ENCODE measurements at places on chromosomes 12 and 14.

DNA sequence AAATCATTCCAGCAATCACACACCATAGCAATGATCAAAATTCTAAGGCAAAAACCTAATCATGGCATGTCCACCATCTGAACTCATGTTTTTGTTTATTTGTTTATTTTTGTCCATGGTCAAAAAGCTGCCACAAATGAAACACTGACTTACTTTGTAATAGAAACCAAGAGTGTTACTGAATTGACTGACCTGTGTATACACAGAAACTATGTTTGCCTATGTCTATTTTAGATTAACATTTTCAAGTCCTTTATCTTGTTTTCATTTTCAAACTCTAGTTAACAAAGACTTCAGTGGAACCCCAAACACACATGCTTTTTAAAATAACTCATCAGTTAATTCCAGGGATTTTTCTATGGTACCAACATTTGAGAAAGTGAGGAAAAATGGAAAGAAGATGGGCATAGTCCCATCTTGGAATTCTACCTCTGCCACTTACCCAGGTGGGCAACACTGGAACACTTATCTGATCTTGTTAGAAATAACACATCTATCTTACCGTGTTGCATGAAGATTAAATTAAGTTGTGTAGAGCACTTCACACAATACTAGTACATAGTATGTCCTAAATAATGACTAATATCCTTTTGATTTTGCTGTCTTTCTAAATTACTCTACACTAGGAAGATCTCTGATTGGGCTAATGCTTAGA, 6.4 kb downstream of the LUM start:
- DNase-seq: no peak

GRCh38 chr12:25769082-25769945, 189.2 kb upstream of the RASSF8 start:
- no peak for DNase-seq

DNA sequence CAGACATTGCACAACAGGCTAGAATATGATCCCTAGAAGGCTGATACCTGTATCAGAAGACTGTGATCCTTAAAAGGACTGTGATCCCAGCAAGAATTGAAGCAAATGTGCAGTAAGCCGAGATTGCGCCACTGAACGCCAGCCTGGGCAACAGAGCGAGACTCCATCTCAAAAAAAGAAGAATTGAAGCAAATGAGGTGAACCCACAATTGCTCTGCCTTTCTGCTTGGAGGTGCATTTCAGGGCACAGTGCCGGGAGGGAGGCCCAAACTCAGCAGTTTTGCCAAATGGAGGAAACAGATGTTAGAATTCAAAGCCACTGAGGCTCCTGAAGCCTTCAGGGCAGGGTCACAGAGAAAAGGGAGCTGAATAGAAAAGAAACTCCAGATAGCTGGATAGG, 61.1 kb upstream of the COCH start:
- DNase-seq: no peak

DNA sequence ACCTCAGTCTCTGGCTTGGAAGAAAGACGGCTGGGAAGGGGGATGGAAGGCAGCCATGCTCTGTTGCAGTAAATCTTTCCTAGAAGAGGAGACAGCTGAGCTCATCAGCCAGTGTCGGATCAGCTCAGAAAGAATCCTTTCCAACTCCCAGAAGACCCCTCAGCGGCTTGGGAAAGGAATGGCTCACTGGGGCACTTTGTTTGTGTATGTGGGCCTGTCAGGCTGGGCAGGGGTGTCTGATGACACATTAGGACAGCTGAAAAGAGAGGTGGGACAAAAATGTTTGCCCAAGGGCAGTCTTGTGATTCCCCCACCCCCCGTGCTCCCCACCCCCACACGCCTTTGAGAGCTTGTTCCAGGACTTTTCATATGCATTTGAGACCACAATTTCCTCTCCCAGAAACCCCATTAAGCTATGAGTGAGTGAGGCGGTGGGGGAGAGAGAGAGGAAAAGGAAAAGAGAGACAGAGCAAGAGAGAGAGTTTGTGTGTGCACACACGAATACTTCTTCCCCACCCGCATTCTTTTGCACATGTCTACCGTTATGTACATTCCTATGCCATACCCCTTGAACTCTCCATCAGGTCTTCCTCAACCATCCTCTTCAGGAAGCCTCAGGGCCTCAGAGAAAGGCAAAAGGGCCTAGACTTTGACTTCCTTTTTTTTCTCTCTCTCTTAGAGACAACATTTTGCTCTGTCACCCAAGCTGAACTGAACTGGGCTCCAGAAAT, 198.9 kb downstream of the ZFP36L1 start:
- no peak for DNase-seq

GRCh38 chr12:132117558-132117875, 26.6 kb downstream of the DDX51 start:
- no peak for DNase-seq

GRCh38 chr12:116910645-116911451, at the start of gene FBXW8:
FBXW8 (plus strand) TSS chr12:116910950; CDS start chr12:116911038, 88 bp downstream.
- no peak for DNase-seq

GRCh38 chr12:126591533-126591932, 1526.3 kb downstream of the AACS start:
- DNase-seq: no peak

DNA sequence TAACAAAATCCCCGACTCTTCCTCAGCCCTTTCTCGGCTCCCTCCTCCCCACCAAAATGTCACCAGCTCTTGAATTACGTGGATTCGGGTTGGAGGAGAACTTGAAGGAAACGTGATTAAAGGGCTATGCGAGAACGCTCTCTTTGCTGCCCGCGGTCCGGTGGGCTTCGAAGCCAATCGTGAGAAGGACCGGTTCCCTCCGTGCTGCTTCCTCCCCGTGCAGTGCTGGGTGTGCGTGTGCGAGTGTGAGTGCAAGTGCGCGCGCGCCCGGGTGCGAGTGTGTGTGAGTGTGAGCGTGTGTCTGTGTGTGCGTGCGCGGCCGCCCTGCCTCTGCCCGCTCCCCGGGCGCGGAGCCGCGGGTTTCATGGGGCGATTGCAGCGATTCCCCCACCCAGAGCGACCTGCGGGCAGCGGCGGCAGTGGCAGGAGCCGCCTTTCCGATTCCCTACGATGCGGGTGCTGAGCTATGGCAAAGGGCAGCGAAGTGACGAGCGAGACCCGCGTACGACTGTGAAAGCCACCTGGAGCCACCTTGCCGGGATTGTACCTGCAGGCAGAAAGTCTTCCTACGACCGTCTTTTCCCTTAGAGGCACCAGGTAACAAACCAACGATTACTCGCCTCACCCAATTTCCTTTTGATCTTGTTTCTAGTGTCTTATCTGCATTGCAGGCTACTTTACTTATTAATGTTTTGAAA, 1.4 kb downstream of the LRFN5 start:
- no peak for DNase-seq

DNA sequence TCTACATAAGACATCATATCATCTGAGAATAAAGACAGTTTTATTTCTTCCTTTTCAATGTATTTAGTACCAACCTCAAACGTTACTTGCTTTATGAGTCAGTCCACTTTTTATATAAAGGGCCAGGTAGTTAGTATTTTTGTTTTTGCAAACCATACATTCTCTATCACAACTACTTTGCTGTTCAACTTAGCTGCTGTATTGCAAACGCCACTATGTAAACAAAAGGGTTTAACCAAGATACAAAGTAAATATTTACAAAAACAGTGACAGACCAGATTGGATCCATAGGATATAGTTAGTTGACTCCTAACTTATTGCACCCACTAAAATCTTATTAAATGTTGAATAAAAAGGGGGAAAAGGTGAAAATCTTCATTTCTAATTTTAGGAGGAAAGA, 87.7 kb upstream of the FOXG1 start:
- DNase-seq: no peak

- no peak for DNase-seq
These were observed 471 bp downstream of the MTRFR start for GRCh38 chr12:123233505-123234308.

DNA sequence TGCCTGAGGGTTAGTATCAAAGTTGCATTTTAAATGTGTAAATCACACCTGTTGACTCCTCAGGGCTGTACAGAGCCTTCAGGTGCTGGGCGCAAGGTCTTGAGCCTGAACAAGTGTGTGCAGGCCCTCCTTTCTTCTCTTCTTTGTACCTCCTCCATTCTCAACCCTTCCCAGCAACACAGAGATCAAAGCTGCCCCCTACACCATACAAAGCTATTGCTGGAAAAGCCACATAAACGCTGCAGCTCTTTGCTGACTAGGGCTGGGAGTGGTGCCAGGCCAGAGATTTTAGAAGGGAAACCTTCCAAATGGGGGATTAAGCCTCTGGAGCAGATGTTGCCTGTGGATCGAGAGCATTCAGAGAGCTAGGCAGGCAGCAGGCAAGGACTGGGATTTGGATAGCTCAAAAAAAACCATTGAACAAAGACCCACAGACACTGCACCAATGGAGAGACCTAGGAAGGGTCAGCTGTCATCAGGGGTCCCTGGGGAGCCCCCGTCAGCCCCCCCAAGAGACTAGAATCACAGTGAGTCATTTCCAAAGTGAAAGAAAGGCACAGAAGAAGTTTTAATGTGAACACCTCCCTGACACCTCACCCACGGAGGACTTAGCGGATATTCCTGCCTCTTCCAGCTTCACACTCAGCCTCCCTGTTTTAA, 18.2 kb upstream of the SUSD6 start:
- DNase-seq: no peak

GRCh38 chr12:118980407-118981014, 830 bp upstream of the SRRM4 start:
- DNase-seq: no peak

DNA sequence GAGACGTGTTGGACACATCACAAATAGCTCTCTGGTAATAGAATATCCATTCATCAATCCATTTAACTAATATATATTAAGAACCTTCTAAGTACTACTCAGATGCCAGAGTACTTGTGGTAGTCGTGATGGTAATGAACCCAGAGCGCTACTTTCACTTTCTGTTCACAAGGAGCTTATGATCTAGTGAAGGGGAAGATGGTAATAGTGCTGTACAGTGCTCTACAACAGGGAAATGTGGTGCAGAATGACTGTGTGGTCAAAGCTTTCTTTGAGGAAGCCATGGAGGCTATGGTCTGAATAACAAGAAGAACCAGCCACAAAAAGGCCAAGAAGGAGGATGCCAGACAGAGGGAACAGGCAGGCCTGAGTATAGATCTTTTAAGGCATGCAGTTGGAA, 212.0 kb downstream of the PTPRO start:
- DNase-seq: no peak

GRCh38 chr14:98077176-98077575, 1194.8 kb downstream of the BCL11B start:
- DNase-seq: no peak

DNA sequence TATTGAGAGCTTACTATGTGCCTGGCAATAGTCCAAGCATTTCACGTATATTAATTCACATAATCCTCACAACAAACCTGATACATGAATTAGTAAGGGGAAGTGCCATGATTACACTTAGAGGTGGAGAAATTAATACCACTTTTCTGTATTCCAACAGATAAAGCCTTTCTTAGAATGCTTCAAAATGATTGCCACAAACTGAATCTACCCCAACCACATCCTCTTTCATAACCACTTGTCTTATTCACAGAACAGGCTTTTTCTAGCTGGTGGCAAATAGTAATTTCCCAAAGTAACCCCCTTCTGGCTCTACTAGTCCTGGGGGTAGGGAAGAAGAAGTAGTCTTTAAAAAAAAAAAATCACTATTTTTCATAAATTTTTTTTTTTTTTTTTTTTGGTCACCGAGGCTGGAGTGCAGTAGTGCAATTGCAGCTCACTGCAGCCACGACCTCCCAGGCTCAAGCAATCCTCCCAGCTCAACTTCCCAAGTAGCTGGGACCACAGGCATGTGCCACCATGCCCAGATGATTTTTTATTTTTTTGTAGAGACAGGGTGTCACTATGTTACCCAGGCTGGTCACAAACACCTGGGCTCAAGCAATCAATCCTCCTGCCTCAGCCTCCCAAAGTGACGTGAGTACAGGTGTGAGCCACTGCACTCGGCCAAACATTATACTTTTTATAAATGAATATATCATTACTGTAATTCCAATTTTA, 59.0 kb upstream of the ARID2 start:
- DNase-seq: no peak

DNA sequence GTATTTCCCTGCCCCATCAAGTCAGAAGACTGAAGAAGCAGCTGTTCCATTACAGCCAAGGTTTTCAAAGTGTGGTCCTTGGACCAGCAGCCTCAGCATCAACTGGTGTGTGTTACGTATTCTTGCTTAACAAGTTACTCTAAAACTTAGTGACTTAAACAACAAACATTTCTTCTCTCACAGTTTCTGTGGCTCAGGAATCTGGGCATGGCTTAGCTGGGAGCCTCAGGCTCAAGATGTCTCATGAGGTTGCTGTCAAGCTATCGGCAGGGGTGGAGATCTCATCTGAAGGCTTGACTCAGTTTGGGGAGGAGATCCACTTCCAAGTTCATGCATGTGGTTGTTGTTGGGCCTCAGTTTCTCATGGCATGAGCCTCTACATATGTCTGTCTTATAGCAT, 174.5 kb downstream of the KTN1 start:
- no peak for DNase-seq

GRCh38 chr12:70082997-70083676, 160.1 kb upstream of the CNOT2 start:
- no peak for DNase-seq

- no peak for DNase-seq
These were observed 24.7 kb downstream of the INSM2 start for GRCh38 chr14:35558680-35559079.

DNA sequence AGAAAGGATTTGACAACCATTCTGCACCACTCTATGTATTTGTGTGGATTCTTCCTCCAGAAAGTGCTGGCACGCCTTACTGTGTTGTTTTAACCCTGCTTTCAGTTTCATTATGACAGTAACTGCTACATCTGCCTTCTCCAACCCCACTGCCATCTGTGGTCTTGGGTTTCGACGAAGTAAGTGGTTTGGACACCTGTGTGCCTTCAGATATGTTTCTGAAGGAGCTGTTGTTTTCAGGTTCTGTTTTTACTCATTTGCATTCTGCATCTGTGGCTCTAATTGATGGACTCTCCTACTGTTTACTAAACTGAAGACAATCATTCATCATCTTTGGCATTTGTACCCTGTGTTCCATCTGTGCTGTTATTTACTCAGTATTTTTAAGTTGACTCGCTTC, 4.1 kb downstream of the TSHR start:
- DNase-seq: peak; percentile 41
